ENCODE measurements at places on chromosomes 3 and 15.

GRCh38 chr3:52912885-52913731 is 15.8 kb upstream of the STIMATE start:
- no peak for DNase-seq

GRCh38 chr15:26200427-26200826 is 337.3 kb upstream of the ATP10A start:
- no peak for DNase-seq

- no peak for DNase-seq
Measured at GRCh38 chr3:28934126-28934813, 346.6 kb upstream of the RBMS3 start.

GRCh38 chr3:32872487-32873382 is 54.9 kb downstream of the TRIM71 start:
- DNase-seq = no peak

- DNase-seq = peak; percentile 17
Measured at GRCh38 chr15:74653426-74654102, 37.9 kb downstream of the CLK3 start.
